AG04449 (cell line): ENCODE measurements at places on chromosomes 6 and 20.

DNA sequence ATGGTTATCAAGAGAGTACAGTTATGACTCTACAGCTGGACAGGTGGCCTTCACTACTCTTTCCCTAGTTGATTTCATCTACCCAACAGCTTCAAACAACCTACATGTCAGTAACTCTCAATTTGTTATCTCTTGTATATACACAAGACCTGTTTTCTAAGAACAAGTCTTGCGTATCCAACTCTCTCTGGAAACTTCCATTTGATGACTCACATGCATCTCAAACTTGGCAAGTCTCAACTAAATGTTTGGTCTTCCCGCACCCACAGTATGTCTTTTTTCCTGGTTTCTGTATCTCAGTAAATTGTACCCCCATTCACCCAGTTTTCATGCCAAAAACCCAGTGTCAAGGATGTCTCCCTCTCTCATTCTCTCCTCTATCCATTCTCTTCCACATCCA lies 97.7 kb downstream of the BTBD9 start:
- no peak for DNase-seq

GRCh38 chr6:62516291-62517141 lies 230.5 kb upstream of the KHDRBS2 start:
- no peak for DNase-seq

DNA sequence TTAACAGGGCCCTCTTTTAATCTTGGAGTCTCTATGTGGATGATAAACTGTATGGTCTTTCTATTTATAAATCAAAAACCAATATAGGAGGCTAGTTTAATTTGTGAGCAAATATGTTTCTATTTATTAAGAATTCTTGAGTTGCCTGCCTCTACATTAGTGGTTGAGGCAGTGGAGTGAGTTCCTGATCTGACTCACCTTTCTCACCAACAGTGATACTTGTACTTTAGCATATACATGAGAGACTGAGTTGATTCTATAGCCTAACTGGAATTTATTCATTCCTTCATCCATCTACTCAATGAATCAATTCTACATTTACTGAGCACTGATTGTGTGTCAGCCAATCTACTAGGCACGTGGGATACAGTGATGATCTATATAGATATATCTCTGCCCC lies 126.9 kb downstream of the TRMT11 start:
- DNase-seq = no peak

GRCh38 chr6:25004357-25004756 lies 68.6 kb upstream of the RIPOR2 start:
- DNase-seq = no peak

- no peak for DNase-seq
Observed at GRCh38 chr20:7503501-7503900, 436.8 kb downstream of the HAO1 start.

GRCh38 chr20:13784271-13784892 lies 337 bp downstream of the ESF1 start:
- DNase-seq = no peak

- DNase-seq = no peak
Observed at GRCh38 chr6:129501740-129502660, 208.0 kb downstream of the ARHGAP18 start.

DNA sequence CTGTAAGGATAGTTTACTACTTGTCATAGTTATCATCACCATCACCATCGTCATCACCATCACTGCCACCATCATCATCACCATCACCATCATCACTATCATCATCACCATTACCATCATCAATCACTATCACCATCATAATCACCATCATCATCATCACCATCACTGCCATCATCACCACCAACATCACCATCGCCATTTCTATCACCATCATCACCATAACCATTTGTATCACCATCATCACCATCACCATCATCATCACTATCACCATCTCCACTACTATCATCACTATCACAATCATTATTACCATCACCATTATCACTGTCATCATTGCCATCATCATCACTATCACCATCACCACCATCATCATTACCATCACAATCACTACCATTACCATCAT lies 655.5 kb upstream of the DEFB115 start:
- DNase-seq = no peak

DNA sequence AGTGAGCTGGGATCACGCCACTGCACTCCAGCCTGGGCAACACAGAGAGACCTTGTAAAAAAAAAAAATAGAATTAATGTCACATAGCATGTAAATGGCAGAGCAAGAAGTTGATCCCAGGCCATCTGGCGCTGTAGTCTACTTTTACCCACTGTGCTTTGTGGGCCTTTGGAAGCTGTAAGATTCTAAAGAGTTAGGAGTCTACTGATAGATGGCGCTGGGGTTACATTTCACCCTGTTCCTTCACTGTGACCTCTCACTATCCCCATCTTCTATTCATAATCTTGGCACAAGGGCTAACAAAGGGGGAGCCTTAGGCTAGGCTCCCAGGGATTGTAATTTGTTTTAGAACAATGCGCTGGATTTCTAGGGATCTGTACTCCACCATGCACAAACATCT lies 24.4 kb downstream of the SIRPD start:
- DNase-seq = no peak

- DNase-seq = no peak
Observed at GRCh38 chr20:48923149-48923718, 1.7 kb downstream of the ARFGEF2 start.

DNA sequence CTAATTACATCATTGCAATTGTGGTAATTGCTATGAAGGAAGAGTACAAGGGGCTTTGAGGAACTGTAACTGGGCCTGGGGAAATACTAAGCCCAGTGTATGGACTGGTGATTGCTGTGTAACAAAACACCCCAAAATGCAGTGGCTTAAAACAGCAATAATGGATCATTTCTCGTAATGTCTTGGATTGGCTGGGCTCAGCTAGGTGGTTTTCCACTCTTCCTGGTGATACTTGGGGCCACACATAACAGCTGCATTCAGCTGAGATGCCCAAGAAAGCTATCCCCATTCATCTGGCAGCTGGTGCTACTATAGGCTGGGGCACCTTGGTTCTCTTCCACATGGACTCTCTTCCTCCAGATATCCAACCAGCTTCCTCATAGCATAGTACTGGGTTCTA lies 150.3 kb downstream of the EYA2 start:
- no peak for DNase-seq

- DNase-seq = no peak
Observed at GRCh38 chr6:40460380-40460779, 126.8 kb downstream of the LRFN2 start.

DNA sequence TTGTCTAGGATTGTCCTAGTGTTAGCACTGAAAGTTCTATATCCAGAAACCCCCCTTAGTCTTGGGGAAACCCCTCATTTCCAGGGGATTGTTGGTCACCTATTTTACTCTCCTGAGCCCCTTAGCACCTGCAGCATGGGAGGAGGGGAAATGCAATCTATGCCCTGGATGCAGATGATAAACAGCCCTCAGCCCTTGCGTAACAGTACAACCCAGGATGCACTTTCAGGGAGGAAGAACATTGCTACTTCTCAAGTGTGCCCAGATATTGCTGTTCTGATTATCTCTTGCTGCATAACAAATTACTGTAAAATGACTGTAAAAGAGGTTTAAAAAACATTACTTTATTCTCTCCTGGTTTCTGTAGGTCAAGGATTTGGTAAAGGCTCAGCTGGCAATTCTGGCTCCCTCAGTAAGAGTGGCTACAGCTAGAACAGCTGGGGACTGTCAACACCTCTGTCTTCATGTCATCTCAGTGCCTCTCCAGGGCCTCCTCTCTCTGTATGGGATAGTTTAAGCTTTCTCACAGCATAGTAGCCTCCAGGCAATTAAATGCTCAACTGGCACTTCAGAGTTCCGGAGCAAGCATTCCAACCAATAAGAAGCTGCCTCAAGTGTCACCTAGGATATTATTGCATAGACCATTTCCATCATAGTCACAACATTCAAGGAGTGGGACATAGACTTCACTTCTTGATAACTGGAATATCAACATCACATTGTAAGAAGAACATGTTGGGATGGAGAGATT lies 117.8 kb upstream of the FOXO3 start:
- no peak for DNase-seq

DNA sequence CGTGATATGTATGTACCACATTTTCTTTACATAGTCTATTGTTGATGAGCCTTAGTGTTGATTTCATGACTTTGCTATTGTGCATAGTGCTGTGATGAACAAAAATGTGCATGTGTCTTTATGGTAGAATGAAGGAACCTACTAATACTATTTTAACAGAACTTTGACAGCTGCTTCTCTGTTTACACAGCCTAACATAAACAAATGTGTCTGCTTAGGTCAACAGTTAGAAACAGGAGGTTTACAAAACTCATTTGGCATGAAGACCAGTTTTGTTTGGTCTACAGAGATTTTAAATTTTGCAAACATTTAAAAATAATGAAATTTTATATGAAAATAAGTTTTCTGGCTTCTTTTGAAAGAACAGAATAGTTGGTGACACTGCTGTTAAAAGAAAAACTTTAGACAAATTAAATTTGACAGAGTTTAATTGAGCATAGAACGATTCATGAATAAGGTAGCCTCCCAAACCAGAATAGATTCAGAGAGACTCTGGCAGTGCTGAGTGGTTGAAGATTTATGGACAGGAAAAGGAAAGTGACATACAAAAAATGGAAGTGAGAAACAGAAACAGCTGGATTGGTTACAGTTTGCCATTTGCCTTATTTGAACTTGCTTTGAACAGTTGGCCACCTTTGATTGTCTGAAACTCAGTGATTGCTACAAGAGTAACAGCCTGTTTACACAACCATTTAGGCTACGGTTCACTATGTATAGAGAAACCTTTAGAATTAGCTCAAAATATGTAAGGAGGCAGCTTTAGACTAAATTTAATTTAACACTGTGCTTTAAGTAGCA lies 715.8 kb upstream of the HS3ST5 start:
- DNase-seq = no peak

DNA sequence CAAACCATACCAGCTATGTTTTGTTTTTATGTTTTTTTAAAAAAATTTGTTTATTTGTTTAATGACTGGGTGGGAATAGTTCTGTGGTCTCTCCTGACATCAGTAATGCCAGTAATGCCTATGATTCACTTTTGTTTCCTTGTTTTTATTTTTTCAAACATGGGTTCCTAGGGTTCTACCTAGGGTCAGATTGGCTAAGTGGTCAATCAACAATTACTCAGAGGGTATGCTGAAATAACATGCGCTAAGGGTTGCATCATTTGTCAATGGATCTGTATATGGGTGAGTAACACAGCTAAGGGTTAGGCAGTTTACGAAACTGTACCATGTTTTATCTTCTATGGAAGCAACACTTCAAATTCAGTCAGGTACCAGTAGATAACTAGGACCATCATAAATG lies 583.8 kb upstream of the GJE1 start:
- no peak for DNase-seq

DNA sequence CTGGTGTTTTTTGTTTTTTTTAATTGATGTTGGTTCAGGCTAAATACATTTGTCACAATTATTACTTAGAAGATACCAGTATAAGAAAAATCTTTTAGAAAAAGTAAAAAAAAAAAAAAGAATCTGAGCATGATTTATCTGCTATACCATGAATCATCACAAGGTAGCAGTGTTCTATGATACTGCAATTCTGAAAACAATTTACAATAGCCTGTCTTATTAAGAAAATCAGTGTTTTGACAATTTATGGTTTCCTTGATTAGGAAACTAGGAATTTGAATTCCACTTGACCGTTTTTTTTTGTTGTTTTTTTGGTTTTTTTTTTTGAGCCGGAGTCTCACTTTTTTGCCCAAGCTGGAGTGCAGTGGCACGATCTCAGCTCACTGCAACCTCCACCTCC lies 9.3 kb upstream of the MAK start:
- no peak for DNase-seq
